NCI-H526 (cell line): ENCODE measurements at places on chromosomes 11 and 22.

DNA sequence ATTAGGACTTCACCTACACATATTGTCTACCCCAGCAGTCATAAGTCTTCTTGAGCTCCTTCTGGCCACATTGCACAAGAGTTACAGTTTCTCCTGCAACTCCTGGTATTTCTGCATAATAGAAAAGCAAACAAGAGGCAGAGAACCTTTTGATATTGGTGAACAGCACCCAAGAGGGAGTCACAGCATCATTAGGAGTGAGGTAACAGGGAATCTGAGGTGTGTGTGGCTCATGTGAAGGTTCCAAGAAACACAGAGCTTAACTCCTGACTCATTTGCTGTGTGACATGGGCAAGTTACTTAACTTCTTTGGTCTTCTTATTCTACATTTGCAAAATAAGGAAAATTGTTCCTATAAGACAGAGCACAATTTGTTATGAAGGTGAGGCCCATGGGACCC lies 374.6 kb downstream of the INSC start:
- DNase-seq = no peak

GRCh38 chr11:116207421-116208141 lies 565.2 kb downstream of the BUD13 start:
- no peak for DNase-seq

DNA sequence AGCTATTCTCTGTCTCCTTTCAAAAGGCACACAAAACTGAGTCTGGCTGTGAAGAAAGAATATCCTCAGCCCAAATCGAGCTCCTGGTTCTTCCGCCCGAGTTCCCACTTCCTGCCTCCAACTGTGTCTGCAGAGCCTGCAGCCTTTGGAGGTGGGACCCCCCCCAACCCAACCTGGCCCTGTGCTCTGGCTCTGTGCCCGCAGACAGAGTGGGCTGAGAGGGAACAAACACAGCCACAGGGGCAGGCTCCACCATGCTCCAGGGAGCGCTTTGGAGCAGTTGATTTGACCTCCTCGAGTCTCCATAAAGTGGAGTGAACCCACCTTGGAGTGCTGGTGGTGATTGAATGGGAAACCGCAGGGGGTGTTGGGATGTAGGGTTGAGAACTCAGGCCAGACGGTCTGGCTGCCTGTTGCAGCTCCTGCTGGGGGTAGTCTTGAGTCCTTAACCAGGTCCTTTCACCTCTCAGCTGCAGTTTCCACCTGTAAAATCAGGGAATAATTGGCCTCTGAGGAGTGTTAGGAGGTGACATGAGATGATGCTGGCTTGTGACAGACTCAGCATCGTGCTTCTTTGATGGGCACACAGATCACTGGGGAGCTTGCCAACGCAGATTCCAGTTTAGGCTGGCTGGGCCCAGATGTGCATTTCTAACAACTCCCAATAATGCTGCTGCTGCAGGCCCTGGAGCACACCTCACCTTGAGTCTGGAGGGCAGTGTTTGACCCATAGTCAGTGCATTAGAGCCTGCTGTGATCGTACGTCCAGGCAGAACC lies 11.4 kb downstream of the DAGLA start:
- no peak for DNase-seq

- DNase-seq = peak; percentile 46
Observed at GRCh38 chr22:42277988-42278776, 7.7 kb upstream of the TCF20 start.

DNA sequence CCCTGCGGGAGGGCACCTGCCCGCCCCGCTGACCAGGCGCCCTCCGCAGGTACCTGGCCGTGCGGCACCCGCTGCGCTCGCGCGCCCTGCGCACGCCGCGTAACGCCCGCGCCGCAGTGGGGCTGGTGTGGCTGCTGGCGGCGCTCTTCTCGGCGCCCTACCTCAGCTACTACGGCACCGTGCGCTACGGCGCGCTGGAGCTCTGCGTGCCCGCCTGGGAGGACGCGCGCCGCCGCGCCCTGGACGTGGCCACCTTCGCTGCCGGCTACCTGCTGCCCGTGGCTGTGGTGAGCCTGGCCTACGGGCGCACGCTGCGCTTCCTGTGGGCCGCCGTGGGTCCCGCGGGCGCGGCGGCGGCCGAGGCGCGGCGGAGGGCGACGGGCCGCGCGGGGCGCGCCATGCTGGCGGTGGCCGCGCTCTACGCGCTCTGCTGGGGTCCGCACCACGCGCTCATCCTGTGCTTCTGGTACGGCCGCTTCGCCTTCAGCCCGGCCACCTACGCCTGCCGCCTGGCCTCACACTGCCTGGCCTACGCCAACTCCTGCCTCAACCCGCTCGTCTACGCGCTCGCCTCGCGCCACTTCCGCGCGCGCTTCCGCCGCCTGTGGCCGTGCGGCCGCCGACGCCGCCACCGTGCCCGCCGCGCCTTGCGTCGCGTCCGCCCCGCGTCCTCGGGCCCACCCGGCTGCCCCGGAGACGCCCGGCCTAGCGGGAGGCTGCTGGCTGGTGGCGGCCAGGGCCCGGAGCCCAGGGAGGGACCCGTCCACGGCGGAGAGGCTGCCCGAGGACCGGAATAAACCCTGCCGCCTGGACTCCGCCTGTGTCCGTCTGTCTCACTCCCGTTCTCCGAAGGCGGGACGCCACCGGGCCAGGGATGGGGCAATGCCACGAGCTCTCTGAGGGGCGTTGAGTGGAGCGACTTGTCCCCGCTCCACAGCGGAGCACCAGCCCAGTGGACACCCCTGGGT lies 1.8 kb downstream of the GALR3 start:
- DNase-seq = no peak
